Esophagus squamous epithelium (tissue), 5 donors: ENCODE measurements at places on chromosomes 12 and 14. TPM values are rescaled to one million over a fixed set of nuclear protein-coding genes. Genes with fewer than 3 reads are reported as not detected.

HOXC9 gene
- total RNA-seq, result not detected

CCDC198 gene
- total RNA-seq, result not detected

ASPG gene
- total RNA-seq, result 69.0 TPM

RD3L gene
- not detected for total RNA-seq

CTSG gene
- not detected for total RNA-seq

EMC9 gene
- total RNA-seq, result 6.0 TPM

DNA sequence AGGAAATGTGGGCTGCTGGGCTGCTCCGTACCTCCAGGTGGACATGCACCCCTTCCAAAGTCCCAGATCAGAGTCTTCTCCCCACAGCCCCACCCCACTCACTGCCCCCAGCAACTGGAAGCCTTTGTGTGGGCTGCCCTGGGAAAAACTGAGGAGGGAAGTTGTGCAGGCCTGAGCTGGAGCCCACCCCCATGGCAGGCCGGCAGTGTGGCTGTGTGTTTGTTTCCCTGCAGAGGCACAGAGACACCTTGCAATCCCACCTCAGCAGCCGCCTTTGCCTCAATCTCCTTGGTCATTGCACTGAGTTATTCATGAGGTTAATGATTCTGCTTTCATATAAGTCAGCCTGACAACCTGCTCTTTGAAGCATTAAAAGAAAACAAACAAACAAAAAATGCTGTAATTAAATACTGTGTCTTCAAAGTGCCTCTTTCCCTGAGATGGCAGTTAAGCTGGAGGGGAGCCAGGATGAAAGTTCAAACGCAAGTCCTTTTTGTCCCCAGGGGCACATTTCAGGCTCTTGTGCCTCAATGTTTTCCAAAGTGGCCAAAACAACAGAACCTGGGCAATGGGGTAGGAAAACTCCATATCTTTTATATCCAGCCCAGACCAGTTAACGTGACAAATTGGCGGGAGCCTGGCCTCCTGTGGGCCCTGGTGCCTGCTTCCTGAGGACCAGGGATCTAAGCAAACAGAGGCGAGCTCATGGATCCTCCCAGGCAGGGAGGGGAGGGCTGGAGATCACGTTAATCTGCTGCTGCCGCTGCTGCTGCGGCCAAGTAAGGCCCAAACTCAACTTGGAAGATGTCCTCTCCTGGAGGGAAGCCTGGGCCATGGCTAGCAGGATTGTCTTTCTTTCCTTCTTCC is 51.9 kb upstream of the TSPAN11 start:
- H3K4me3 ChIP-seq, result no peak overlapping the region
- H3K27ac ChIP-seq, result no peak overlapping the region
- H3K36me3 ChIP-seq, result no peaks in the 10 kb centered on the region
- H3K4me1 ChIP-seq, result no peaks in the 10 kb centered on the region
- peaks cover 23% of the 10 kb centered on the region for H3K27me3 ChIP-seq

DNA sequence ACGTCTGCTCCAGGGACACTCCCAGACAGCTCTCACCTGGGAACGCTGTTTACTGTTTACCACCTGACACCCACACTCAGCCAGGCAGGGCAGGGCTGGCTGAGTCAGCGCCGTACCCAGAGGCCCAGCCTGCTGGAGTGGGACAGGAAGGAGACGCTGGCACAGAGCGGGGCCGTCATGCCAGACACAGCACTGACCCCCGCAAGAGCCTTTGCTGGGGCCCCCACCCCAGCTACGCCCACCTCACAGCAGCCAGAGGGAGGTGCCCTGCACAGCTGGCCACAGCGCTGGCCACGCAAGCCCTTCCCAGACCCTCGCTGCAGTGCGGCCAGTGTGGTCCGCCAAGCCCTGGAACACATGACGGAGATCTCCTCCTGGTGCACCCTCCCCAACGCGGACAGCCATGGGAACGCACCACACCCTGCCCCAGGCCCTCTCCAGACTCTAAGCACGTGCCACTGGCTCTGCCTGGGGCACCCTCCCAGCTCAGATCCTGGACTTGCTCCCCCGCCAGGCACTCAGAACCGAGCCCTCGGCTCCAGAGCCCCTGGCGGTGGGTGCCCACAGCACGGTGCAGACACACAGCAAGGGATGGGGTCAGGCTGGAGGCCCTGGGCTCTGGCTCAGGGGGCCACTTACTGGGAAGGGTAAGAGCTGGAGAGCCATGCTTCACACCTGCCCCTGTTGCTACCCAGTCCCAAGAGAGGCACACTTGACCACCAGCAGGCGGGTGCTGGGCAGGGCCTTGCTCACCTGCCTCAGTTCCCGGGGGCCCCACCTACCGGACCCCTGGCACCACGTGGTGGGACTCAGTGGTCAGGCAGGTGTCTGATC is 5.7 kb downstream of the AHNAK2 start:
- peak overlapping the region; percentile 28 for H3K4me3 ChIP-seq
- DNase-seq, result no peak
- H3K27ac ChIP-seq, result peak overlapping the region; percentile 99
- H3K27me3 ChIP-seq, result no peaks in the 10 kb centered on the region
- peaks cover 92% of the 10 kb centered on the region for H3K4me1 ChIP-seq

GRCh38 chr12:25264114-25264513 is 13.4 kb upstream of the KRAS start:
- H3K4me1 ChIP-seq, result no peaks in the 10 kb centered on the region
- no peak overlapping the region for H3K4me3 ChIP-seq
- DNase-seq, result no peak
- H3K36me3 ChIP-seq, result no peaks in the 10 kb centered on the region

DNA sequence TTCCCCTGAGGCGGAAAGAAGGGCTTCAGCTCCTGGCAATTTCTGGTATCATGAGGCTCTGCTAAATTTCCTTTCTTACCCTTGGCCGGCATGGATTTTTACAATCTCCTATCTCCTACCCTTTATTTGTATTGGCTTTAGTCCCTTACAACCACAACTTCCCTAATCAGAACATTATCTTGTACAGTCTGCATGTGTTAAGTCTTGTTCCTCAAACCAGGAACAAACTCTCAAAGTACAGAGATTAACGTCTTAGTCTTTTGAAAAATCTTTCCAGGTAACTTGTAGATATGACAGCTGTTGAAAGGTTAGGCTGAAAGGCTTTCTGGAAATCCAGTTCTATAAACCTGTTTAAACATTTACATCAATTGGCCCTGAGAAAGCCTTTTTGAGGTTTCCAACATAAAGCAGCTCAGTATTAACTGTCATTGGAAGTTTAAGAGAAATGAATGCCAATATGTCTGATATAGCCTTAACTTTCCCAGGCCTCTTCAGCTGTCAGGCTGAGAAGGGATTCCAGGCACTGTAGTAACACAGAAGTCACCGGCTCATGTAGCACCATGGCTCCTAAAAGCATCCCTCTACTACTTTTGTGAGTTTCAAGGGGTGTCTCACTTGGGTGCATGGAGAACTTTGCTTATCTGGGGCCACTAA is 360.5 kb downstream of the FUT8 start:
- no peak for DNase-seq
- peaks cover 11% of the 10 kb centered on the region for H3K4me1 ChIP-seq
- no peaks in the 10 kb centered on the region for H3K27me3 ChIP-seq

DNA sequence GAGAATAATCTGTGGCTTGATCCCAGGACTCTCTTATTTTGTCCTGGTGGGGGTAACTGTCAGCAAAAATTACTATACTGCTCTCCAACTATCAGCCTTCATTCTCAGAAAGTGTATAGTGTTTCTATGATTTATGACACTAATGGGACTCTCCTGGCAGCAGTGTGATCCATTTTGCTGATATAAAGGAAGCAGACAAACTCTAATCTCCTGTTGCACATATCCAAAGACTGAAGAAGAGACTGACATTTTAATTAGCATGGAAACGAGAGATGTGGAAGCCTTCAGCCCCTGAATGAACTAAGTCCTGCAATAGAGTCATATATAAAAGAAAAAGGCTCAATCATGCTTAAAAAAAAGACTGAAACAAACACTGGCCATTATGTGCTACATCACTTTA is 127.8 kb upstream of the SSTR1 start:
- H3K36me3 ChIP-seq, result no peaks in the 10 kb centered on the region
- H3K4me3 ChIP-seq, result no peak overlapping the region

DNA sequence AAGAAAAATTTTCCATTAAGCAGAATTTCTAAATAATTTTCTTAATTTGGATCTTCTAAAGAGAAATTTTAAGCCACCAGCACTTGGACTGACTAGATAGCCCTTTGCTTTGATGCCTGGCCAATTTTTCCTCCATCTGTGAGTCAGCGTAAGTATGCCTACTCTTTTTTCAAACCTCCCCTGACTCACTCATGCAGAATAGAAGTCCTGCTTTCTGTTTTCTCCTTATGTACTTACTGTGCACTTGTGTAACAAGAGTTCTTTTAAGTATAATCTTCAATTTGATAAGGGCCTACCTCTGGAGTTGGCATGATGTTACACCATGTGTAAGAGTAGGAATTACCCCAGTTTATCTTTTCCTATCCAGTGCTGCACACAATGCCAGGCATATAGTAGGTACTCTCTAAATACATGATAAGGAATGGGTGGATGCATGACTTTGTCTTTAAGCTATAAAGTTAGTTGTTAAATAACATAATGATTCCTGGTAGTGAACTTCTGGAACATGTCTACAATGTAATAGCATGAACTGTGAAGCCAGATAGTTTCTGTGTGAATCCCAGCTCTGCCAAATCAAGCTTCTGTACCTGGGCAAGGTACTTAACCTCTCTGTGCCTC is 329.6 kb downstream of the TMTC2 start:
- H3K4me1 ChIP-seq, result peaks cover 5% of the 10 kb centered on the region
- peak overlapping the region; percentile 36 for H3K4me3 ChIP-seq
- no peak for DNase-seq
- no peaks in the 10 kb centered on the region for H3K27me3 ChIP-seq
- H3K36me3 ChIP-seq, result no peaks in the 10 kb centered on the region
